ENCODE measurements at places on chromosomes 7 and 10.

DNA sequence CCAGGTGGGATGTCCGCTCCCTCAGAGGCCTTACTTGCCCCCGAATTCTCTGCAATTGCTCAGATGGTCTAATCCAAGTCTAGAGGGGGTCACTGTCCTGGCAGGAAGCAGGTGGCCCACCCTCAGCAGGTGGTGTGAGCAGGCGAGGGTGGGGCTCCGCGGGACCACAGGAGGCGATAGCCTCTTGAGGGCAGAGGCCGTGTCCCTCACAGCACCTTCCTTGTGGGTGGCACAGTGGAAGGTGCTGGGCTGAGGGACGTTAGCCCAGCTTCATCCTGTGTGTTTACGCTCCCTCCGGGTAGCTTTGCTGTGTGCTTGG, 38.3 kb upstream of the INPP5A start:
- no peak for DNase-seq

DNA sequence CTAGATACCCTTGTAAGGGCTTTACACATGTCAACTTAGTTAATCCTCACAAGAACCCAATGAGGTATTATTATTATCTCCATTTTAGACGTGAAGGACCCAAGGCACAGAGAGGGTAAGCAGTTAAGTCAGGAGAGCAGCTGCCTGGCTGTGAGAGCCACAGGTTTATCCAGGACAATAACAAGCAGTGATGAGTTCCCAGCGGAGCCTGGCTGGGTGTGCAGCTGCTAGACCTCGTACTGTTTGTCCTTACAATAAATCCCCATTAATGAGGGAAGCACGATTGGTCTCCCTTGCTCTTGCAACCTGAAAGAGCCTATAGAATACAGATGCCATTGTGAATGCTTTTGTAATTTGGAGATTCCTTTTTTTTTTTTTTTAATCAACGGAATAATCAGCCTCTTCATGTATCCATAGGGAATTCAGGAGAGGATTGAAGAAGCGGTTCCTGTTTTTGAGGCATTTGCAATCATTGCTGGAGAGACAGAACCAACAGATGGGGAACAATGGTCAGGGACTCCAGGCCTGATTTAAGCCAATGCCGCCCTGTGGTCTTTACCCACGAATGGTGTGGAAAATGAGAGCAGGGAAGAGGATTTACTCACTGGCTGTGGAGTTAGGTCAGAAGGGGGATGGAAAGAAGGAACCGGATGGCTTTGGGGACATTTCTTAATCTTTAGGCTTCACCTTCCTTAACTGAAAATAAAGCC, 12.3 kb upstream of the ASB4 start:
- no peak for DNase-seq

GRCh38 chr10:122373721-122374120, 787 bp upstream of the PLEKHA1 start:
- no peak for DNase-seq

DNA sequence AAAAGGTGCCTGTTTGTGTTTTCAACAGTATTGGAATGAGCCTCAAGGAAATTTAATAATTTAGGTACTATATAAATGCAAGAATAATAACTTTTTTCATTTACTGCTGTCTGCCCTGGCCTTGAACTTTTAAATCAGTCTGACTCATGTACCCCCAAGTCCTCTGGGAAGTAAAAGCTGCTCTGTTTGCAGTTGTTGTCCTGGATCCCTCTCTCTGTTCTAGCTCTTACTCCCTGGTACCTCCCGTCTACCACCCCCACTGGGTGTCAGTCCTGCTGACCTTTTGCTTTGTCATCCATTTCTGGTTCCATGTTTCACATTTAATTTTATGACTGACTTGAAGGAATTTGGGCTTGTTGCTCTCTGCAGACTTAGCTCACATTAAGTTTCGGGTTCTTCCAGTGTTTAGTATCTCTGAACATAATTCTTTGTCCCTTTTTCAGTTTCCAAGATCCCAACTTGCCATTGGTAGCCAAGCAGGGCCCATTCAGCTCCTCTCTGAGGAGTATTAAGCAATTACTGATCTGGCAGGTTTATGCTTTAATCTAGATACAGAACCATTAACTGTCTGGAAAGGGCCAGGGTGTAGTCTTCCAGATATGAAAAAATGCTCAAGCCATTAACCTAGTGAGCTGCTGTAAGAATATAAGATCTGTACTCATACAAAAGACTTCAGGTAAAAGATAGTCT, 208.7 kb upstream of the FAM3C start:
- DNase-seq, result no peak

GRCh38 chr10:100715445-100716385, 29.7 kb upstream of the PAX2 start:
- DNase-seq, result no peak

- no peak for DNase-seq
Observed at GRCh38 chr7:4168541-4168940, 513.6 kb upstream of the FOXK1 start.

DNA sequence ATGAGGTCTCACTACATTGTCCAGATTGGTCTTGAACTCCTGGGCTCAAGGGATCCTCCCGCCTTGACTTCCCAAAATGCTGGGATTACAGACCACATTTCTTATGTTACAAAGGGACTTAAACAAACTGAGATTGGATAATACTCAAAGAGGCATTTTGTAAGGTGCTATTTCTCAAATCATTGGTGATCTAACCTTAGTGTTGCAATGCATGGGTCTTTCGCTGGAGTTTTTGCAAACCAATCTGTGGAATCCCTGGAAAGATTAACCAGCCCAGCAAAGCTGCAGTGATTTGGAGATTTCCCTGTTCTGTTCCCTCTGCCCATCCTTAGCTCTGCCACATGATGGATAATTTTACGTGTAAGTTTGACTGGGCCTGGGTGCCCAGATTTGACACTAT, 20.4 kb upstream of the ECHDC3 start:
- no peak for DNase-seq

DNA sequence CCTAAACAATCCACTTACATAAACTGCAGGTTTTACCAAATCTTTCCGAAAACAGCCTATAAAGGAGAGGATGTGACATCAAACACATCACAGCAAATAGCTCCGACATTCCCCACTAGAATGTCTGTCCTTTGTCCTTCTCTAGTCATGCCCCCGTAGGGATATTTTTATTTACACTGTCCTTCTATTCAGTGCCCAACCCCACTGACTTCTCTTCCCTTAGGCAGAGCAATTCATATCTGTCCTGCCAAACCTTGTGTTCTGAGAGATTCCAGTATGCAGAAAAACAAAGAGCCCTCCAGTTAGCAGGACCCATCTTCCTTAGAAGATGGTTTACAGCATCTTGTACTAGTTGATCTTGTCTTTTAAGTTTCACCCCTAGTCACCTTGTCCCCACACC, 5.4 kb upstream of the GLI3 start:
- DNase-seq, result no peak

DNA sequence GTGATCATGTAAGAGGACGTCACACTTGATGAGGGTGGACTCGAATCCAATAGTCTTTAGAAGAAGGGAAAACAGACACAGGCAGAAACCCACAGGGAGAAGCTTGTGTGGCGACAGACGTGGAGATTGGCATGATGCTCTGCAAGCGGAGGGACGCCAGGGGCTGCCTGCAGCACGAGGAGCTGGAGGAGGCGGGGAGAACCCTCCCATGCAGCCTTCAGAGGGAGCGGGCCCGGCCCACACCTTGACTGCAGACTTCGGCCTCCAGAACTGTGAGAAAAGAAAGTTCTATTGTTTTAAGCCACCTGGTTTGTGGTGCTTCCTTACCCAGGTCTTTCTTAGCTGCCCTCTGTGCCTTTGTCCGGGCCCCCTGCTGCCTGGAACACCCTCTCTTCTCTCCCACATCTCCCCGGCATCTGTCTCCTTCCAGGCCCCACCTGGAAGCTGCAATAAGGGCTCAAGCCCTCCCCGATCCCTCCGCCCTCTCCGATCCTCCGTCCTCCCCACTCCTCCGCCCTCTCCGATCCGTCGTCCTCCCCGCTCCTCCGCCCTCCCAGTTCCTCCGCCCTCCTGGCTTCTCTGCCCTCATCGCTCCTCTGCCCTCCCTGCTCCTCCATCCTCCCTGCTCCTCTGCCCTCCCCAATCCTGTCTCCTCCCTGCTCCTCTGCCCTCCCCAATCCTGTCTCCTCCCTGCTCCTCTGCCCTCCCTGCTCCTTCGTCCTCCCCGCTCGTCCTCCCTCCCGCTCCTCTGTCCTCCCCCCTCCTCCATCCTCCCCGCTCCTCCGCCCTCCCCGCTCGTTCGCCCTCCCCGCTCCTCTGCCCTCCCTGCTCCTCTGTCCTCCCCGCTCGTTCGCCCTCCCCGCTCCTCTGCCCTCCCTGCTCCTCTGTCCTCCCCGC, 17.4 kb upstream of the PRKAG2 start:
- no peak for DNase-seq

- no peak for DNase-seq
Observed at GRCh38 chr7:136061433-136061832, 84.3 kb upstream of the MTPN start.

GRCh38 chr10:89062861-89063260, 72.3 kb downstream of the FAS start:
- DNase-seq, result no peak

GRCh38 chr10:100104300-100104699, 22.6 kb upstream of the CPN1 start:
- no peak for DNase-seq

DNA sequence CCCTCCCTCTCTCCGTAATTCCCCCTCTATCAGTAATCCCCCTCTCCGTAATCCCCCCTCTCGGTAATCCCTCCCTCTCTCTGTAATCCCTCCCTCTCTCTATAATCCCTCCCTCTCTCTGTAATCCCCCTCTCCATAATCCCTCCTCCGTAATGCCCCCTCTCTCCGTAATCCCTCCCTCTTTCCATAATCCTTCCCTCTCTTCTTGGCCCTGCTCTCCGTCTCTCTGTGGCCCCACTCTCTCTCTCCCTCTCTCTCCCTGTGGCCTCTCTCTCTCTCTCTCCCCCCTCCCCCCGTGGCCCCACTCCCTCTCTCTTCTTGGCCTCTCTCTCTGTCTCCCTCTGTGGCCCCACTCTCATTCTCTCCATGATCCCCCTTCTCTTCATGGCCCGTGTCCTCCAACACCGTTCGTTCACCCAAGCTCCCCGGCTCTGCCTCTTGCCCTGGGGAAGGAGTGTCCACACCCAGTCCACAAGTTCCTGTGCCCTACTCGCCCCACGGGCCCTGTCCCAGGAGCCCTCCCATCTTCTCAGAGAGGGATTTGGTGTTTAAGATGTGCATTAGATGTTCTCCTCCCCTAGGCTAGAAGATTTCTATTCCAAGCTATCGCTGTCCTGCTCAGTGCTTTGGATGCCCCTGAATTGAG, 19.8 kb downstream of the SHH start:
- no peak for DNase-seq

DNA sequence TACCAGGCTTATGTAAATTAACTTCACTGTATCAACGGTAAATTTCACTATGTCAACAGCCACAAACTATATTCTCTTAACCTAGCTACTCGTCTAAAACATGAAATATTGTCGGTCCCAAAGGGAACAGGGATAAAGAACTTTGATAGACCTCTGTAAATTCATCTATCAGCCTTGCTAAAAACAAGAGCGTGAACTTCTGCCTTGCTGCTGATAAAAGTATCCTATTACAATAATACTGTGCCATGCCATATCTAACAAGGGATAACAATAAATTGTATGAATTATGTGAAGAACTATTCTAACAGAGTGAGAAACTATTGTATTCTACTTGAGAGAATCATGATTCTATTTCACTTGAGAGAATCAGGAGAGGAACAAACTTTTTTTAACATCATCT, 117.2 kb downstream of the CNOT4 start:
- DNase-seq, result no peak

DNA sequence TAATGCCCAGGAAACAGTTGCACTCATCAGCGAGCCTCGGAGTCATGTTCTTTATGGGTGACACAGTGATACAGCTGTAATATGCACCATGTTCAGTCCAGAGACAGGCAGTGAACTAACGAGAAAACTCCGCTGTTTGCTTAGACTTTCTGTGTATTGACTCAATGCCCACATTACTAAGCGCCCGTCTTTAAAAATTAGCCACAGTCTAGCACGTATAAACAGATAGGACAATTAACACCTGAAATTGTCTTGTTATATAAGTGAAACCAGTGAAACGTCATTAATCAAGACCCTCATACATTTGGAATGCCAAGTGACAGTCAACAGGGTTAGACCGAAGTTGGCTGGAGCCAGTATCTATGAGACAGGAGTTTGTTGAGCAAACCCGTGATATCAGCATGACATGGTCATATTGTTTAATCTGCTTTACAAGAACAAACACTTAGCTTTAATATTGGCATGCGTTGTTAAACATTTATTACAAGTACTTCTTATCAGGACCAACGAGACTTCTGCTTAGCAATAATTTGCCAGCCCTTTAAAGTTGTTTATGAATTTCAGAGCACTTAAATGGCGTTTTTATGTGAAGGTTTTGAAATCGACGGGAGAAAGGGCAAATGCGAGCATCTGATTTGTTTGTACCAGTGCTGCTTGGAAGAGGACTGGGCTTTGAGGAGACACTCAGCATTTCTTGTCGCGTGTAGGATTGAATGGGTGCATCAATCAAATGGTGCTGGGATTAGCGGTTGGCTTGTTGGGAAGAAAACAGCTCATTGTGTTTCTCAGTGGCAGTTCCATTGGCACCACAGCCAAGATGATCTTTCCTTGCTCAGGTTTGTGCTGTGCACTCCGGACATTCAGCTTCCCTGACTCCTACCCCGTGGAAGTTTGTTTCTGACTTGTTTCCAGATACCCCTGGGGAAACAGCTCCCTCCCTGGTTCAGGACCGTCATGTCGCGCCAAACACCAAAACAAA, 56.3 kb downstream of the CAMK1D start:
- no peak for DNase-seq

DNA sequence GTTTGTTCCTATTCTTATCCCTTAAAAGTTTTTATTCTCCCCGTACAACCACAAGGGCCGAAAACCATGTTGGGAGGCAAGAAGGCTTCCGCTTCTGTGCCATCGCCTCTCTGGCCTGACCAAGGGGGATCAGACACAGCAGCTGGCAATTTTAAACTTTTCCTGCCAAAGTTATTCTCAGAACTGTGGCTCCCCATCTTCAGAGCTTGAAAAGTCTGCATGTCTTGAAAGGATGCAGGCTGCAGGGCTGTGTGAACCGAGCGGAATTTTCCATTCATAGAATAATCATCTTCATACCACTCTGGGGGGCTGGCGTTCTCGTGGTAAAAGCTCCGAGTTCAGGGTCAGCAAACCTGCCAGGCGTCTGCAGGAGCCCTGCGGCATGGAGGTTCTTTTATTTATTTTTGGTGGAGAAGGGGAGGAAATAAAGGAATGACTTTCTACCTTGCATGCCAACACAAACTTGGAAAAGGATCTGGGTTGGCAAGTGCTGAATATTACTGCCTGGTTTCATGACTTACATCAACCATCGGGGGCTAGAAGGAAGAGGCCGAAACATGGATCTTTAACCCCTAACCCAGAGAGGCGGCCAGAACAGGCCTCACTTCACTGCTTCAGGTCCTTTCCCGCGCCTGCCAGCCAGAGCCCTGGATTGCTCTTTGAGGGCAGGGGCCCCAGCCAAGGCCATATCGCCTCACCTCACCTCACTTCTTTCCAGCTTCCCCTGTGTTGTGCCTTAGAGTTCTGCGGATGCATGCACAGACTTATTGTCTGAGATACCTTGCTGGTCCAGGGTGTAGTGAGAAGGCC, 3.0 kb upstream of the NANOS1 start:
- DNase-seq, result no peak

Measured in stimulated activated CD4-positive, alpha-beta T cell treated with anti-CD3 and anti-CD28 coated beads, TNF-alpha, amount 100 ng/mL, for 48 hours (primary cell).